ENCODE measurements at places on chromosomes 11 and 22.

DNA sequence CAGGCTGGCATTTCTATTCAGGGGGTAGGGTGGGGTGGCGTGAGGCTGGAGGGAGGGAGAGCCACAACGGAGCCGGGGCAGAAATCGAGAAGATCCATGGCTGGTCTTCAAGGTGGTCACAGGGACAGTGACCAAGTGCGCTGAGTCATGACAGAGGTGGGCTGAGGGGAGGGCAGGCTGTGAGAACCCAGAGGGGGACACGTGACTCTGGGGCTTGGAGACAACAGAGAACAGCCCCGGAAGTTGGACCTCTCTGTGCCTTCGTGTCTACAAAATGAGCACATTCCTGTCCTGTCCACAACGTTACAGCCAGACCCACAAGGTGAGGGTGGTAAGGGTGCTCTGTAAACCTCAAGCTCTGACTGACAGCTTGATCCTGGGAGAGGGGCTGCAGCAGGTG lies 35.1 kb upstream of the ARFGAP3 start:
- DNase-seq = no peak

- peak; percentile 85 for DNase-seq
Measured at GRCh38 chr11:76860539-76861475, at the start of gene ACER3. Gene ACER3, plus strand, starts transcription at chr11:76860918. Its CDS starts 59 bp downstream, at chr11:76860977.

DNA sequence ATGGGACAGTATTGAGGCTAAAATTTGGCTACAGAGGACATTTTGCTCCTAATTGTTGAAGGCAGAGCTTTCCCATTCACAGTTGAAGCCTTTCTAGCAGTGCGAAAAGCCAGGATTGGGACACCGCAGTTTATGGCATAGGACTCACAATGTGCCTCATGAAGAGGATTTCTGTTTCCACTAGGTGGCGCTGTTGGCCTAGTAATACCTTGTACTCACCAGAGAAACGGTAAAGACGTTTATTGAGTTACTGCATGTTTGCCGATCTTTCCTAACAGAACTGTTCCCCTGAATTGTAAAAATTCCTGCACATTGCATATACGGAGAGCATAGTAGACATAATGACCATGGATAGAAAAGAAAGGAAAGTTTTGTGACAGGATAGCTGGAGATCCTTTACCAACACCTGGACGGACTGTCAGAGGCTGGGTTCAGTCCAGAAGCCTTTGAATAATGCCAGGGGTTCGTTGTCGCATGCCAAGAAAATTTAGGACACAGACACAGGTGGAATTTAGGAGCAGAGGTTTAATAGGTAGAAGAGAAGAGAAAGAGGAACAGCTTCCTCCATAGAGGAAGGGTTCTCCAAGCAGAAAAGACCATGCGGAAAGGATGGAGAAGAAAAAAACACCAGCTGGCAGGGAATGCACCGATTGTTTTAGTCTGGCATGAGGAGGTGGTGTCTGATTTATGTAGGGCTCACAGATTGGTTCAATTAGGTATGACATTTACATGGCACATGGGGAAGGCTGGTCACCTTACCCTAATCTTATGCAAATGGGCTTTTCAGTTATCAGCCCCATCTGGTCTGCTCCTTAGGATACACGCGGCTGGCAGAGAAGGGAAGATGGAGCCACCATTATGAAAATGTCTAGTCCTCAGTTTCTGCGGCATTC lies 10.8 kb upstream of the OR51D1 start:
- peak; percentile 48 for DNase-seq

GRCh38 chr11:130049328-130049771 lies 20.3 kb upstream of the APLP2 start:
- DNase-seq = no peak

- DNase-seq = peak; percentile 47
Measured at GRCh38 chr11:9462172-9462799, 1.5 kb downstream of the ZNF143 start.

GRCh38 chr11:28822576-28822975 lies 714.4 kb downstream of the METTL15 start:
- DNase-seq = no peak

DNA sequence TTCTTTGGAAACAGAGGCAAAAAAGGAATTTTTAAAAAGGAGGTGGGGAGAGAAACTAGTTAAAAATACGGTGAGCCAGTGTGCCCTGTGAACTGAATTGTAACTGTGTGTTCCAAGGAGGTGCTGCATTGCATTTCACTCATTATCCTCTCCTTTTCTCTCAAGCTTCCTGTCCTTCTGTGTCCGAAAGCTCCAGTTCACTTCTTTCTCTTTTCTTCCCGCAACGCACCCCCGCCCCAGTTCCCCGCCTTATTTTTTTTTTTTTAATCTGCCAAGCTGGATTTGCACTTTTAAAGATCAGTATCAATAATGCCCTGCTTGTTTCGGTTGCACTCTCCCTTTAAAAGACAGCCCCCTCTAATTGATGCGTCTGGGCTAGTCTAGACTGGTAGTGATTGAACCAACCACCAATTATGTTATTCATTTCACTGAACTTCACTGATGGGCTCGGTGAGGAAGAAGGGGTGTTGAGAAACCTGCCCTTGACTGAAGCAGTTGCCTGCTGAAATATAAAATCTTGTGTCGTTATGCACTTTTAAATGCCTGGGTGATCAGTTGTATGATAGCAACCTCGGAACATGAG lies 18.5 kb downstream of the BLID start:
- DNase-seq = peak; percentile 74

DNA sequence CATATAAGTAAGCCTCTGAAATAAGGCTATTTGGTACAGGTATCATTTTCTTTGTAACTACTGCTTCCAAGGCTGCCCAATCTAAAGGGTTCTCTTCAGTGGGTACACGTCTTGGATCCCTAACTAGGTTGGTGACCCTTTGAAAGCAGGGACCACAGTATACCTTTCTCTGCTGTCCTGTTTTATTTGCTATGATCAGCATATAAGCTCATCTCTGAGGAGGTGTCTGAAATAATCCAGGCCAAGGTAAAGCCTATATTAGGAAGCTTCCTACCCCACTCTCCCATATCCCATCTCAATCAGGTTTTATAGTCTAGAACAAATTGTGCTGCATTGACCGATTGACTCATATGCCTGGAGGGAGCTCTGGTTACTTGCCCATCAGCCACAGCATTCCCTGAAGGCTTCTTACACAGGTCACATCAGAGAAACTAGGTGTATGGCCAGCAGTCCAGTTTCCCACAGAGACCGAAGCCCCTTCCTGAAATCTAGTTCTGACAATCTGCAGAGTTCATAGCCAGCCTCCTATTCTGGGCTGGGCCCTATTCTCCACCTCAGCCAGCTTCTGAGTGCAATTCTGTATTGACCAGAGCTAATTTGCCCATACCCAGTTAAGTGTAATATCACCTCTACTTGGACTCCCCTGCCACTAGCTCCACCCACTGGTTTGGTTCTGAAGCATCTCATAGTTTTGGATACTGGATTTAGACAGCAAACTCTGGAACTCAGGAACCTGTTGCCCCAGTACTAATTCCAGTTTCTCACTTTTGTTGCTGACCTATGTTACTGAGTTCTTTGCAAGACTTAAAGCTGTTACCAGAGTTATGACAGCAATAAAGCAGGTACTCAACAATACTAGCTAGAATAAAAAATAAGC lies 62.1 kb upstream of the ARHGAP20 start:
- no peak for DNase-seq

All from AG10803 (cell line).